Naive B cell (primary cell): ENCODE measurements at places on chromosomes 6 and 20. TPM values are rescaled to one million over a fixed set of nuclear protein-coding genes. Genes with fewer than 3 reads are reported as not detected.
A peak's percentile ranks its signal among the peaks of the same experiment; 100 is the strongest.

GRCh38 chr20:51376111-51376510 lies 166.4 kb downstream of the NFATC2 start:
- no peak for DNase-seq

GRCh38 chr20:44805979-44806620 lies 4.2 kb downstream of the RIMS4 start:
- no peak for DNase-seq

DNA sequence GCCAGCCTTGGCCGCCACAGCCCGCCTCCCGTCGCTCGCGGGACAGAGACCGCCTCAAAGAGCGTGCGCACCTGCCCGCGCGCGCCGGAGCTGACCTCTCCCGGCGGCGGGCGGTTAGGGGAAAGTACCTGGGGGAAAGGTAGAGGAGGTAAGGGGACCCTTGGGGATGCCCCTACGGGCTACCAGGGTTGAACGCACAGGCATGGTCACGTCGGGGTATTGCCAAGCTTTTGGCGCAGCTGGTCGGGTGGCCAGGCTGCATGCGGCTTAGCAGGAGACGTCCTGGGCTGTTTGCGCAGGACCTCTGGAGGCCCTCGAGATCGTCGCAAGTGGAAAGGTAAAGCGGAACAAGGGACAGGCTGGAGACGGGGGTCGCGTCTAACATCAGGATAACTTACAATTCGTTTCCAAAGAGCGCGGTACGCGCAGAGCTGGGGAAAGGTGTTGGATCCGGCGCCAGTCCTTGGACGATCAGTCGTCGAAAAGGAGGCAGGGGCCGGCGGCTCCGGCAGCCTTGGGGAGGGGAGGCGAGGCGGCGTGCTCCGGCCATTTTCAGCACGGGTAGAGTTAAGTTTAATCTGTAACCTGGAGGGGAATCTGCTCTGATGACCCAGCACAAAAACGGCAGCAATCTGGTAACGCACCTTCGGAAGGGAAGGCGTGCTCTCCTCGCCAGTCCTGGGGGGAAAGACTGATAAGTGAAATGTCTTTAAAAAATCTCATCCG lies 9.0 kb downstream of the GNAS-AS1 start:
- DNase-seq = no peak

DNA sequence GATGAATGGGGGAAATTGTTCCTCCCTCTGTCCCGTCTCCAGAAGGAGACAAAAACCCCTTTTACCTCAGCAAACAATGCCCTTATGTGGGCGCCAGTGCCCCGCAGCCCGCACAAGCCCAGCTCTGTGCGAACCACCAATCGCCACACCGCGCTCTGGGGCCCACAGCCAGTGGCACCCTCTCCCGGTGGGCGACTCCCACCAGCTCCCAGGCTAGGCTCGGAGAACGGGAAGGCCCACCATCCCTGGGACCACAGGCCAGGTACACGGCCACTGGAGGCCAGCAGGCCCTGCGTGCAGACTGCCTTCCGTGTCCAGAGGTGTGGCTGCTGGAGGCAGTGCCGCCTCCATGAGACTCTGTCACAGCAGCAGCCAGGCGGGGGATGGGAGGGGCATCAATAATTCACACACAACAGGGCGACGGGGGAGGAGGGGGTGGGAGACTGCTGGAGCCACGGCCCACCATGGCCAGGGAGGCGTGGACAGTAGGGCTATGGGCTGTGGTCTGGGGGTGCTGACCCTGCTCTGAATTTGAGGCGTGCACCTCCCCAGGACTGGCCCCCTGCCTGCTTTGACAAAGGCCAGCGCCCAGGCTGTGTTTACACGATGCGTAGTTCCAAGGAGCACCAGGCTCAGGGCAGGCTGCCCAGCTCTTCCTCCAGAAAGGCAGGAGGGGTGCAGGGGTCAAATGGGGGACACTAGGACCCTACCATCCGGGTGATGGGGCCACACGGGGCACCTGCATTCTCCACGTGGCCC lies 105.7 kb downstream of the ASXL1 start:
- DNase-seq = no peak

- DNase-seq = peak; percentile 64
Observed at GRCh38 chr6:33297956-33298772, 578 bp downstream of the RGL2 start.

AIF1 gene
- 14.4 TPM for polyA plus RNA-seq

DNA sequence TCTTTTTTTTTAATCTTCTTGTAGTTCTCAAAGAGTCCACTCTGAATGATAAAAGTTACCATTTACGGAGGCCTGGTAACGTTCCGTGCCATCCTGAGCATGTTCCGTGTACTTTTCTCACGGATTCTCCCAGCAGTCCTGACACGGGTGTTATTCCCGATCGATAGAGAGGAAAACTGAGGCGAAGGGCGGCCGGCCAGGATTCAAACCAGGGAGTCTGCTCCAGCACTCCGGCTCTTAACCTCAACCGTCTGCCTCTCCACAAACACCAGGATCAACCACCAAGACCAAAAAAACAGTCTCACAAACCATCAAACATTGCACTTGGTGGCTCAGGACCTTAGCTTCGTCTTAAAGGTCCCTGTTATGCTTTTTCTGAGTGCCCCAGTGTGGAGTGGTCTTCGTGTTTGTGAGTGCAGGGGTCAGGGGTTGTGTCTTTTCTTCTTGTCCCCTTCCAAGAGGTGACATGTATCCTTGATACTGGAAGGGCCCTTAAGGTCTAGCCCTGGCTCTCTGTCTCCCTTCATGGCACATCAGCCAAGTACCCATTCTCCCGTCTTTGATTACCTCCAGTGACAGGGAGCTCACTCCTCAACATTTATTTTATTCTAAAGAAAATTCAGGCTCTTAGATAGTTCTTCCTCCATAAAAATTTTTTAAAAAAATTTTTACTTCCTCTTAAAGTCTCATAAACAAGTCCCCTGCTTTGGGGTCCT lies 35.1 kb downstream of the SRC start:
- no peak for DNase-seq
